NCI-H524 treated with DMSO at 0.1 percent for 48 hours (cell line): ENCODE measurements at places on chromosomes 1 and 21.

DNA sequence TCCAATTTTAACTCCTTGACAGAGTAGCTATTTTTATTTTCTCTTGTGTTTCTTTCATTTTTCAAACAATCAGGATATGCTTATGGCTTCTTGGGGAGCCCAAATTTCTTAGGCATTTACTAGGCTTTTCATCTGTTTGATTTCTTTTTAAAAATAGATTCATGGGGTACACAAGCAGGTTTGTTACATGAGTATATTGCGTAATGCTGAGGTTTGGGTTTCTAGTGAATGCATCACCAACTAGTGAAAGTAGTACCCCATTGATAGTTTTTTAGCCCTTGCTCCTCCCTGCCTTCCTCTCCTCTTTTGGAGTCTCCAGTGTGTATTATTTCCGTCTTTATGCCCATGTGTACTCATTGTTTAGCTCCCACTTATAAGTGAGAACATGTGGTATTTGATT, 190.7 kb downstream of the CENPF start:
- DNase-seq: no peak

- no peak for DNase-seq
These were observed 157.2 kb upstream of the NFIA start for GRCh38 chr1:60924964-60925798.

DNA sequence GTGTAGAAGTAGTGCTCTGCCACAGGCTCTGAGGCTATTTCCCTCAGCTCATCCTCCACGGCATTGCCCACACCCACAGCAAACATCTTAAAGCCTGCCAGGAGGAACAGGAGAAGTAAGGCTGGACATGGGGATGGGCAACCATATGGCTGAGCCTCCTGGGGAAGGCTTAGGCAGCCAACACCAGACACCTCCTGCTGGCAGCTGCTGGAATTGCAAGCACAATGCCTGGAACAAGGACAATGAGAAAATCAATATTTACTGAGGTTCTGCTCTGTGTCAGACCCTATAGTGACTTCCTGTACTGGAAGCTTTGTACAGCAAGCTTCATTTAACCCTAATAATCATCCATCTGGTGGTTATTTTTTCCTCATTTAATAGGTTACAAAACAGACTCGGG, 8.2 kb downstream of the MATN1 start:
- DNase-seq: no peak

- no peak for DNase-seq
These were observed 338.7 kb downstream of the SIPA1L2 start for GRCh38 chr1:232291261-232291660.

DNA sequence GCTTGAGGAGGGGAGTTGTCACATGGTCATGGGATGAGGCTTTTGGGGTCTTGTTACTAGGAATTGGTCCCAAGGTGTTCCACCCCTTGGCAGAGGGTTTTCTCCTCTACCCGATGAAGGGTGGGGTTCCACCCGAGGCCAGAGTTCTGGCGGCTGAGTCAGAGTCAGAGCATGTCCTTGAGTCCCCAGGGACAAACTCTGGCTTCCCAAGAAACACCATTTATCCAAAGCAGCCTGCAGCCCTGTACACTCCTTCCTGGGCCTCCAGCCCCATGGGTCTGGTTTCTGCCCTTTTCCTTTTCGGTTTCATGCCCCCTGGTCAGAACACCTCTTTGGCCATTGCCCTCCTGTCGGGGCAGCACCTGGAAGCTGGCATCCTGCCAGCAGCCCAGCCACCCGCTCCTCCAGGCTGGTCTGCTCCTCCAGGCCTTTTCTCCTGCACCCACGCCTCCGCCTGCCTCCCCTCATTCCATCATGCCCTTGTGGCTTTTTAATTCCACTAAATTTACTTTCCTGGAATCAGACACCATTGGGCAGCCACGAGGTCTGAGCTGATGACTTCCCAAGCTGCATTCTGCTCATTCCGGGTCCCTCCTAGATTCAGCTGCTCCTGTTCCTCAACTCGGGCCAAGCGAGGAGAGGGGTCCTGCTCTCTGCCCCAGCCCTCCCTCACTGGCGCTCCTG, 301.7 kb upstream of the VAMP3 start:
- DNase-seq: no peak

- DNase-seq: no peak
These were observed 51.4 kb upstream of the SIM2 start for GRCh38 chr21:36647279-36648093.

DNA sequence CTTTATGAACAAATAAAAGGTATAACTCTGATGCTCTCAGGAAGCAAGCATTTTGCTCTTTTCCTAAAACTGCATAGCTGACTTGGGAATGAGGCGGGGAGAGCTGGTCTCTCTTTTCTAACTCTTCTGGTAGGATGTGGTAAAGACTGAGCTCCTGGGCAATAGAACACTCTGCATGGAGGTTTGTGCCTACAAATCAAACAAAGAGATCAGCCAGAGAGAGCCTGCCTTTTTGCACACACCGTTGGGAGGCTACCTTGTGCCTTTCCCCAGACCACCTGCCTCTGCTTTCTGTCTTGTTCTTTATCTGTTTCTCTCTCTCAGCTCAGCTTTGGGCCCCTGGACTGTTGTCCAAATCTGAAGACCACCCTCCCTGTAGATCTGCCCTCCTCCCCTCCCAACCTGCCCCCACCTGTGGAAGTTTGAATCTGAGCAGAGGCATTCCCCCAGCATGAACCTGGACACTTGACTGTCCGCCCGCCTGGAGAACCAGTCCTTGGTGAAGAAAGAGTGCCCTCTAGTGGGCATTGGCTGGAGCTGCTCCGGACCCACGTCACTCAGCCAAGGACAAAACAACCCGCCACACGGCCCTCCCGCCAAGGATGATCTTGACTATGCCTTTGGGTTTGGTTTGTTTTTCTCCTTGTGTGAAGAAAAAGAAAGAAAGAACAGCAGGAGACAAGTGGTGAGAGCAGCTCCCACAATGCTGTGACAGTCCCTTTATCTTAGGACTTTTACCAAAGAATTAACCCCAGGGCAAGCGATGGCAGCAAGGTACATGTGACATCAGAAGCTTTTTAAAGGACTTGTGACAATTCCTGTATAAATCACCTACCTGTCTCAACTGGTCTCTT, 228.2 kb downstream of the PBX1 start:
- no peak for DNase-seq

DNA sequence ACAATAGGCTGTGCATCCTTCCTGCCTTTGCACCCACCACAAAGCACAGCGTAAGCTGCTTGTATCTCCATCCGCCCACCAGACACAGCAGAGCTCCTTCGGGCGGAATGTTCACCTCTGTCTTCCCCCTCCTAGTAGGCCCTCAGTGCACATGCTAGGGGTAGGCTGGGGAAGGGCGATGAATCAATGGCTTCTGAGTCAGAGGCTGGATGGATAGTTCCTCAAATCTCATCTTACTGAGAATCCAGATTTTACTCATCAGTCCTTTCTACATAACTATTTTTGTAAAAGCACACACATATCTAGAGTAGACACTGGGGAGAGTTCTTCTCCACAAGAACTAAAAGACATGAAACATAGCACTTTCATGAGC, 73.8 kb downstream of the BCAR3 start:
- DNase-seq: no peak

- DNase-seq: no peak
These were observed 240.1 kb upstream of the ADGRL2 start for GRCh38 chr1:81560629-81561028.

- DNase-seq: no peak
These were observed 154.9 kb upstream of the CD34 start for GRCh38 chr1:208065862-208066261.

- DNase-seq: no peak
These were observed at the start of gene CASP9 for GRCh38 chr1:15524021-15524282. CASP9 (minus strand) TSS chr1:15524215; CDS start chr1:15524200, 15 bp downstream.

GRCh38 chr1:77524038-77524437, 158.4 kb downstream of the ZZZ3 start:
- DNase-seq: no peak

DNA sequence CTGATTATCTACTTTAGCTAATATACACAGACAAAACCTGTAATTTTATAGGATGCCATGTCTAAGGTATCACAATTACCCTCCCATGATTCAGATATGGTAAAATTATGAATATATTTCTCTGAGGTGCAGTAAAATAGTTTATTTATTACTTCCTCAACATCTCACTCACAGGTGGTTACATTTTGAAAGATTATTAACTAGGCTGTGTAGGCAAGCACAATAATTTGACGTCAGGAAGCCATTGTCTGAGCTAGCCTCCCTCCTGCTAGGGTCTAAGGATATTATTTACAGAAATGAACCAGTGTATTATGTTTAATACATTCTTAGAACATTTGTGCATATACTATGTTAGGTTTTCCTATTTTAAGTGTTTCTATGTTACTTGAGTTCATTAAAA, 69.9 kb upstream of the ADGRL2 start:
- DNase-seq: no peak

DNA sequence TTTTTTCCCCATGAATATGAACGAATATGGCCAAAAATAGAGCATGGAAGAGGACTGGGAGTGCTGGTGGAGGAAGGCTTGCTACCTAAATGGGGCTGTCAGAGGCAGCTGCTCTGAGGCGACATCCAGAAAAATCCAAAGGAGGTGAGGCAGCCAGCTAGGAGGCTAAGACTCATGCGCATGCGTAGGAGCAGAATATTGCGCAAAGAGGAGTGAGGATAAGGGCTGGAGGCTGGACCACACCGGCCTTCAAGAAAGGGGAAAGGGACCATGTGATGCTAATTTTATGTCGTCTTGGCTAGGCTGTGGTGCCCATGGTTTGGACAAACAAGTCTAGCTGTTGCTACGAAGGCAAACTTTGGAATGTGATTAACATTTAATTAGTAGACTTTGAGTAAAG, 30.5 kb downstream of the HEYL start:
- DNase-seq: no peak

- no peak for DNase-seq
These were observed 31.3 kb downstream of the SMAP2 start for GRCh38 chr1:40404670-40405462.

DNA sequence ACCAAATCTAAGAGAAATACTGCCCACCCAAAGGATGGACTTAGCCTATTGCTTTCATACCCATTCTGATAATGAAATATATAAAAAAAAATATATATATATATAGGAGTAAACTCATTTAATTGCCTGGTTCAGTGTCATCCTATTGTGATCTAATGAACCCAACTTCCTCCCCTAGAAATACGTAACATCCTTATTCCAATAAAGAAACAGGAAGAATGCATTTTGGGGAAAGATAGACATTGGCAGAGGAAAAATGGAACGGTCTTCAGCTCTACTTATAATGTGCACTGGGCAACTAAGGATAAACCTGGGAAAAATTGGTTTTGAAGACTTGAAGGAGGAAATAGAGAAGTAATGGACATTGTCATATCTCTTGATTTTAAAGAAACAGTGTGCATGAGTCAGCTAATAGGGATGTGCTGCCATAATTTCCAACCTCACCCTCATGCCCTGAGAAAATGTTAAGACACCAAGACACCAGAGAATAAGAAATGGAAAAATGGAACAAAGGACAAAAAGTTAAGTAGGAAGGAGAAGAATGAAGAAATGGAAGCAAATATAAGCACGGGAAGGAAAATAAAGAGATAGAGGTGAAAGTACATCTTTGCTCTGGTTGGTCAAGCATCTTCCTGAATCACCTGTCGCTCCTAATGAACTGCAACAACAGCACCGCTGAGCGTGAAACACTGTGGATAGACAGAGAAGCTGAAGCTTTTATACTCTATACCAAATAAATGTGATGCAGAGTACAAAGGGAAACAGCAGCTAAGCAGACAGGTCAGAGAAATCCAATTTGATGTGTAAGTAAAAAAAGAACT, 5.4 kb downstream of the UBR4 start:
- DNase-seq: no peak

- DNase-seq: no peak
These were observed 39.9 kb upstream of the CD1D start for GRCh38 chr1:158140764-158141192.

GRCh38 chr1:98706173-98706843, 44.8 kb downstream of the SNX7 start:
- no peak for DNase-seq

DNA sequence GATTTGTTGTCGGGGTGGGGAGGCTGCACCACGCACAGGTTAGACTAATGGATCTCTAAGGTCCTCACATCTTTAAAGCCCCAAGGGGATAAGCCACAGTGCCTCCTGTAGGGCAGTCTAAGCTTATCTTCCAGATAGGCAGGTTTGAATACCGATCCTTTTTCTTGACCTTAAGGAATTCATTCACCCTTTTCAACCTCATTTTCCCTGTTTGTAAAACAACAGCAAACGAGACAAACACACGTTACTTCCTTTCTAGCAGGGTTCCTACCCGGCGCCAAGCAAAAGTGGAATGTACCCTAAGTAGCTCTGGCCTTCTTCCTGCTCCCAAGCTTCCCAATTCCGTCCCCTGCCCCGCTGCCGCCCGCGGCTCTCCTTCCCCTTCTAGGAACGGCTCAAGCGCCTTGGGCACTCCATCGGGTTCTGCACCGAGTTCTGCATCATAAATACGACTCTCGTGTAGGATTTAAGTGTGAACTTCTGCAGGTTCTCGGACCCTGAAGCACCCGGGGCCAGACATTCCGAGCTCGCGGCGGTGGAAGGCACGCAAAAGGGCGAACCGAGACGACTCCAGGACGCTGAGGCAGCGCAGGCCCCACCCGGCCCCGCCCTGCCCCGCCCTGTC, 548 bp upstream of the CDC20 start:
- DNase-seq: no peak

DNA sequence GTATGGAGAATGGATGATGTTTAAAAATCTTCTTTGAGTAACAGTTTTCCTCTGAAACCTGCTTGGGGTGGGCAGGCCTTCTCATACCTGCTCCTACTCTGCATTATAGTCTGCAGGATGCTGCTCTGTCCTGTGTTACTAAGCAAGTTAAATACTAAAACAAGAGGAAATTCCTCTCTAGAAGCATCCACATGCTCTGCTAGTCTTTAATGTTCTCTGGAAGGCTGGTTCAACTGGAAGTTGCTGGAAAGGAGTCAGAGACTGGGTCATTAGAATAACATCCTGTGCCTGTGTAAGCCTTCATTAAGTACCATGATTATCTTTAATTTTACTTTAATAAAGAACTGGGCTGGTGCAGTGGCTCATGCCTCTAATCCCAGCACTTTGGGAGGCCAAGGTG, 5.8 kb downstream of the SELP start:
- DNase-seq: no peak

DNA sequence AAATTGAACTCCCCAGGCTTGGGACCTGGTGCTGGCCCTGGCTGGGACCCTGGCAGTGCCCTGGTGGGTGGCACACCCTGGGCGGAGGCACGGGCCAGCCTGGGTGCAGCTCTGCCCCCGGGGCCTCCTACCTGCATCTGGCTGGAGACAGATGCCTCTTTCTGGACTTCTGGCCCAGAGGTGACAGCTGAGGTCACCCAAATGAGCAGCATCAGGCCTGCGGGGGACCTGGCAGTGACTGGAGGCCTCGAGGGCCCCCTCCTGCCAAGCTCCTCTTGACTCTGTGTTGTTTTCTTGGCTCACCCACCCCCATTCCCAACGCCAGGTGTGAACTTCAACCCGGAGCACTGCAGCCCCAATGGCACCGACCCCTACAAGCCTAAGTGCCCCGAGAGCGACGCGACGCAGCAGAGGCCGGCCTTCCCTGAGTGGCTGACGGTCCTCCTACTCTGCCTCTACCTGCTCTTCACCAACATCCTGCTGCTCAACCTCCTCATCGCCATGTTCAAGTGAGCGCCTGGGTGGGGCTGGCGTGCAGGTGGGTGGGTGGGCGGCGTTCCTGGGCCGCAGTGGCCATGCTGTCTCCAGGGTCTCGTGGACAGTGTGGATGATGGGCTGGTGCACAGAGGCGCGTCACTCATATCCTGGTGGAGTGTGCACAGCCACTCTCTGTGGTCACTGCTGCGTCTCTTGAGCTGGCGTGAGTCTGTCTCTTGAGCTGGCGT, 41.6 kb upstream of the LRRC3 start:
- no peak for DNase-seq

GRCh38 chr21:42062236-42063022, 8.7 kb upstream of the UMODL1 start:
- no peak for DNase-seq

- no peak for DNase-seq
These were observed 862 bp upstream of the PLEKHO1 start for GRCh38 chr1:150148837-150149270.
